ENCODE measurements at places on chromosomes 16 and 17.
A peak's percentile ranks its signal among the peaks of the same experiment; 100 is the strongest.

DNA sequence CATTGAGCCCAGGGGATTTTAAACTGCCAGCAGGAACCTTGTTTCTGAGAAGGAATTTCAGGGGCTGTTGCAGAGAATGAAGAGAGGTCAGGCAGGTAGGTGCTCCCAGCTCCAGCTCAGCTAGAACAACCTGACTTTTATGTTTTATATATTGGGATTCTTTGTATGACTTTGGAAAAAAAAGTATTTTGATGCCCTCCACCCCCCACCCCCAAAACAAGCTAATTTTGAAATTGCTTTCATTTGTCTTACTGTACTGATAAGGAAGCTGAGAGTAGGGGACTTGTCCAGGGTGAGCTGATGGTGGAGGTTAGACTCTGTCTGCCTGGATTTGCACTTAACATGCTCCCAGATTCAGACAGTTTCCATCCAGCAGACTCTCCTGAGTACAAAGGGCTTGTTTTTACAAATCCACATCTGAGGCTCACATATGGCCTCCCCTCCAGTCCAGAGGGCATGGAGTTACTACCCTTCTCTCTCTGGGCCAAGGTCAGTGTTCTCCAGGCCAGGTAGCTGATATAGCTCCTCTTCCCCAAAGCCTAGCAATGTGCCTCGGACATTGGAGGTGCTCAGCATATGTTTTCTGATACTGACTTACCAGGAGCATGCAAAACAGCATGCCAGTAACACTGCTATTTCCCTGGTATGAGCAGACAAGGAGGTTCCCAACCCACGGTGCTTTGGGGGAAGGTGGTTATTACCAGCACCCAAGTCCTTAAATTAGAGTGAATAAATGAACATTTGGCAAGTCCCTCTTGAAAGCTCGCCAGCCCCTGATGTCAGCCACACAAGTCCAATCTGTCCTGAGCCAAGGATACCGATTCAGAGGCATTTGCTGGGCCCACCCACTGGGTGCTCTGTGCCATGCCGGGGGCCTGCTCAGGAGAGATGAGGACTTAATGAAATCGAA is 11.3 kb downstream of the STX1B start:
- no peak for DNase-seq

GRCh38 chr17:30997842-30998241 is 27.0 kb downstream of the RNF135 start:
- no peak for DNase-seq

- no peak for DNase-seq
Observed at GRCh38 chr17:19713462-19713861, 2.9 kb downstream of the SLC47A2 start.

- no peak for DNase-seq
Observed at GRCh38 chr17:43010667-43011308, 4.2 kb downstream of the IFI35 start.

DNA sequence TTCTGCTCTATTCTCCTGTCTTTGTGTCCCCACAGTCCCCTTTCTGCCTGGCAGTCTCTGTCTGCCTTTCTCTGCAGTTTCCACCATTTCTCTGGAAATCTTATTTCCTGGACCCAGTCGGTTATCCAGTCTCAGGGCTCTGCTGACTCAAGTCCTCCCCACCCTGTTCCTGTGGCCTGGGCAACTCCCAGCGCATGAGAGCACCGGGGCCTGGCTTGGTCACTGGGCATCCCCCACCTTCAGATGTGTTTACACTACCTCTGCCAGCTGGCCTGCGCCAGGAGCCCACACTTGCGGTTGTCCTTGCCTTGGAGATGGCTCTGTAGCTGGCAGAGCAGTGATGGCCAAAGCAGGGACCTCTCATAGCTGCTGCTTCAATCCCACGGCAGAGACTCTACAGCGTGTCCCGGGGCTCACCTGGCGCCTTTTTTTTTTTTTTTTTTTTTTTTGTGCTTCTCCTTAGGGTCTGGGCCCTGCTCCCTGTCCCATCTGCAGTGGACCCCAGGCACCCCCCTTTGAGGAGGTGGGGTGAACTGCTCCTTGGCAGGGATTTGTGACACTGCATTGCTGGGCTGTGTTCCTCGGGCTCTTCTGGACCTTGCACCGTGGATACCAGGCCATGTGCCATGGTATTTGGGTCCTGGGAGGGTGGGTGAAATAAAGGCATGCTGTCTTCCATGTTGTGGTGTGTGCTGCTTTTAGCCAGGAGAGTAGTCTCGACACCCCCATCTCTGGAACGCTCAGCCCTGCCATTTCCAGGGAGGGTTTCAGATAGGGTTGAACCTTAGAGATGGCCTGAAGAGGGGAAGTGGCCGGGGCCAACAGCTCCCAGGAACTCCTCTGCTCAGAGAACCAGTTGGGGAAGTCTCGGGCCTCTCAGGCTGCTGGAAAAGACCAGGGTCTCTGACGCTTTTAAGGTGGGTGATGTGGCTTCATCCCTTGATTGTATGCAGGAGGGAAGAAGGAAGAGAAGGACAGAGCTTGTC is 17.5 kb downstream of the GUCY2D start:
- DNase-seq = peak; percentile 59

Measured in breast epithelium (tissue), 4 donors.